ENCODE measurements at places on chromosomes 11 and 22. TPM values are rescaled to one million over a fixed set of nuclear protein-coding genes. Genes with fewer than 3 reads are reported as not detected.

CATSPER1 gene
- 1.3 TPM for total RNA-seq

RNF141 gene
- total RNA-seq: 28.6 TPM

PGR gene
- 0.01 TPM for total RNA-seq

BIK gene
- 1.7 TPM for total RNA-seq

FOLR3 gene
- total RNA-seq: 0.22 TPM

APBB1 gene
- 17.4 TPM for total RNA-seq

RBX1 gene
- total RNA-seq: 57.0 TPM

CD44 gene
- total RNA-seq: 666 TPM
